ENCODE measurements at places on chromosomes 7 and 10.

DNA sequence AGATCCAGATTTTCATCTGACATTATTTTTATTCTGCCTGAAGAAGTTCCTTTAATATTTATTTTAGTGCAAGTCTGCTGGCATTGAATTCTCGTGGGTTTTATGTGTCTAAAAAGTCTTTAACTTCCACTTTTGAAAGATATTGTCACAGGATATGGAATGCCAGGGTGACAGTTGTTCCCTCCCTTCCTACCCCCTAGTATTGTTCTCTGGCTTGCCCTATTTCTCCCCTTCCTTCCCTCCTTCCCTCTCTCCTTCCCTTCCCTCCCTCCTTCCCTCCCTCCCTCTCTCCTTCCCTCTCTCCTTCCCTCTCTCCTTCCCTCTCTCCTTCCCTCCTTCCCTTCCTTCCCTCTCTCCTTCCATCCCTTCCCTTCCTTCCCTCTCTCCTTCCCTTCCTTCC lies 14.9 kb downstream of the OLAH start:
- DNase-seq: no peak

DNA sequence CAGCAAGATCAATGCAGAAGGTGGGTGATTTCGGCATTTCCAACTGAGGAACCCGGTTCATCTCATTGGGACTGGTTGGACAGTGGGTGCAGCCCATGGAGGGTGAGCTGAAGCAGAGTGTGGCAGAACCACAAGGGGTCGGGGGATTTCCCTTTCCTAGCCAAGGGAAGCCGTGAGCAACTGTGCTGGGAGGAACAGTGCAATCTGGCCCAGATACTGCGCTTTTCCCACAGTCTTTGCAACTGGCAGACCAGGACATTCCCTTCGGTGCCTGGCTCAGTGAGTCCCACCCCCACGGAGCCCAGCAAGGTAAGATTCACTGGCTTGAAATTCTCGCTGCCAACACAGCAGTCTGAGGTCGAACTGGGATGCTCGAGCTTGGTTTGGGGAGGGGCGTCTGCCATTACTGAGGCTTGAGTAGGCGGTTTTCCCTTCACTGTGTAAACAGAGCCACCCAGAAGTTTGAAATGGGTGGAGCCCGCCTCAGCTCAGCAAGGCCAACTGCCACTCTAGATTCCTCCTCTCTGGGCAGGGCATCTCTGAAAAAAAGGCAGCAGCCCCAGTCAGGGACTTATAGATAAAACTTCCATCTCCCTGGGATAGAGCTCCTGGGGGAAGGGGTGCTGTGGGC lies 58.6 kb upstream of the SLC26A5 start:
- no peak for DNase-seq

DNA sequence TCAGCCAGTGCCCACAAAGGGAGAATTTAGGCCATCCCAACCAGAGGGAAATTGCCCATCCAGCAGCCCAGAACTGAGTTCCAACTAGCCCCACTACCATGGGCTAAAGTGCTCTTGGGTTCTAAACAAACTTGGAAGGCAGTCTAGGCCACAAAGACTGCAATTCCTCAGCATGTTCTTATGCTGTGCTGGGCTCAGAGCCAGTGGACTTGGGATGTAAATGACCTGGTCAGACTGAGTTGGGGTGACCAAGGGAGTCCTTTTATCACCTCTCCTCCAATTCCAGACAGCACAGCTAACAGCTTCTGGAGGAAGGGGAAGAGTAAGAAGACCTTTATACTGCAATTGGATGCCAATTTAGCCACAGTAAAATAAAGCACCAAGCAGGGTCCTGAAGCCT lies 607.2 kb upstream of the KCND2 start:
- DNase-seq: no peak

GRCh38 chr7:80707318-80707717 lies 68.9 kb downstream of the CD36 start:
- DNase-seq: no peak

DNA sequence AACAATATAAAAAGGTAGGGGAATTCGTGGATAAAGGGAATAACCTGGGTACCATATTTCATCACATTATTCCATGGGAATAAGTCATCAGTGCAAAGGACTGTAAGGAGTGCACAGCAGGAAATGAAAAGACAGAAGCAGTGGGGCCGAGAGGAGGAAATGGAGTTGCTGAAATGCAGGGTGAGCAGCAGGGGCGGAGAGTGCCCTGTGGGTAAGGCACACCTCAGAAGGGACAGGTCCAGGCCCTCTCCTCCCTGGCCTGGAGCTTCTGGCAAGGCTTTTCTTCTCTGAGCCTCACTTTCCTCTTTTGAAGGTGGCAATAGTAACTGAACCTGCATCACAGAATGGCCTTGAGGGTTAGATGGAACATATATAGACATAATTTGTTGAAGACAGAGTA lies 26.2 kb downstream of the IKZF1 start:
- DNase-seq: no peak

GRCh38 chr10:11608159-11609013 lies 3.1 kb downstream of the USP6NL start:
- DNase-seq: no peak

DNA sequence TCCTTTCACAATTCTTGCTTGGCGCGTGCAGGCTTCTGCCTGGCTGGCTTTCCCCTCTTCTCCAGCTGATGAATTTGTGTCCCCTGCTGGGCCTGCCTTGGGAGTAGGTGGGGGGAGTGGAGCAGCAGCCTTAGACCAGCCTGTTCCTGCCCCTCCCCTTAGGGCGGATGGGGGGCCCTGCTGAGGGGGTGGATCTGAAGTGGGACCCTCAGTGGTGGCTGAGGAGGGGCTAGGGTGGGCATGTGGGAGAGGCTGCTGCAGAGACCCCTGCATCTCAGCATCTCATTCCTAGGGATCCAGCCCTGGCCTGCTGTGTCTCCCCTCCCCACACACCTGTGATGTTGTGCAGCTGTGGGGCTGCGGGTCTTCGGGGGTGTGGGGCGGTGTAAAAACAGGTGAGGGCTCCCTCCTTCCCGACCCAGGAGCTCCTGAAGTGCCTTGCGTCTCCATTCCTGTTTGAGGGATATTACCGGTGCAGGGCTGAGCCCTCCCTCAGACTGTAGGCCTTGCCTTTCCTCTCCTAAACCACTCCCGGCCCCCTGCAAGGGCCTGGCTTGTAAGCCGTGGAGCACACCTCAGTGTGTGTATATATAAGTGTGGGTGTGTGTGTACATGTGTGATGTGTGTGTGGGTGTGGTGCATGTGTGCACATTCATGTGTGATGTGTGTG lies 24.7 kb downstream of the ADCYAP1R1 start:
- no peak for DNase-seq

DNA sequence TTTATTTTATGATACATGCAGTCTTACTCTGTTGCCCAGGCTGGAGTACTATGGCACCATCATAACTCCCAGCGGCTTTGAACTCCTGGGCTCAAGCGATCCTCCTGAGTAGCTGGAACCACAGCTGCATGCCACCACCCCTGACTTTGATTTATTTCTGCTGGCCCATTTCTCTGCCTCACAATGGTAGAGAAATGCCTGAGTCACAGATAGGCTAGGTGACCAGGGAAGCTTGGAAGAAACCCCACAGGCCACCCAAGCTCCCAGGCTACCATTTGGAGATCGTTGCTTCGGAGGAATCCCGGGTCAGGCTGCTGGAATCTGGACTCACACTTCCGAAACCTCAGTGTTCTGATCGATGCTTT lies 17.4 kb upstream of the BAIAP2L1 start:
- no peak for DNase-seq

- DNase-seq: no peak
Measured at GRCh38 chr7:33744293-33745075, 160.9 kb upstream of the BMPER start.
